Muscle of arm (tissue), 14 donors: ENCODE measurements at places on chromosomes 1 and 21. TPM values are rescaled to one million over a fixed set of nuclear protein-coding genes. Genes with fewer than 3 reads are reported as not detected.

Gene SPRR1A
- 3.9 TPM for polyA plus RNA-seq

Gene LENEP
- polyA plus RNA-seq = not detected

Gene CNR2
- 0.08 TPM for polyA plus RNA-seq

Gene RC3H1
- 12.8 TPM for polyA plus RNA-seq

Gene KCNE1
- 0.19 TPM for polyA plus RNA-seq

Gene SFT2D2
- 10.9 TPM for polyA plus RNA-seq
